Retinal pigment epithelial cell (primary cell): ENCODE measurements at places on chromosomes 16 and 17.

DNA sequence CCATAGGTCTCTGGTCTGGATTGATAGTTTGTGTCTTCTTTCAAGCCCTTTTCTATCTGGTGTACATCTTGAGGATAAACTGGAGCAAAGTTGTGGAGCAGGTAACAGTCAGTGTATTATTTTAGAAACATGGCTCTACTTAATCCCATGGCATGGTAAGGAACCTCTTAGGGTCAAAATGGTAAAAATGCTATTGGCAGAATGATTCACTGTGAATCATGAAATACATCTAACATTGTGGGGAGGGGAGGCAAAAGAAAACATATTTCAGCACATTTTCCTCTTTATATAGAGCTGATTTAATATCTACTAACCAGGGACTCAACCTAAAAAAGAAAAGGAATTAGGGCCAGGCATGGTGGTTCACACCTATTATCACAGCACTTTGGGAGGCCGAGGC is 17.9 kb upstream of the ALDH3A2 start:
- no peak for DNase-seq

- no peak for DNase-seq
Measured at GRCh38 chr17:57444682-57445450, 188.5 kb downstream of the MSI2 start.

DNA sequence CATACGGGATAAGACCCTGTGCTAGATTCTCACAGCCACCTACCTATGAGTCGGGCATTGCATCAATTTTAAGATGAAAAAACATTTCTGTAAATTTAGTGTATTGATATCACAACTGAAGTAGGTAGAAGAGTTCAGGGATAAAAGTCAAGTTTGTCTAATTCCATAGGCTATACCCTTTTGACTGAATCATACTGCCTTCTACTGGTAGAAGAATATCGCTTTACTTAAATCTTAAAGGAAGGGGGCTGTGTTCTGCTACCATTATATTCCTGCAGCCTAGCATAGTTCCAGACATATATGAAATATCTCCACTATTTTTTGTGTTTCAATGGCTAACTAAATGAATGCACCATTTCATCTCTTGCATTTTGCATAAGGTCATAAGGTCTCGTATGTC is 1128.6 kb downstream of the CDH8 start:
- no peak for DNase-seq

GRCh38 chr16:68999114-68999513 is 106.3 kb upstream of the HAS3 start:
- DNase-seq = no peak

- no peak for DNase-seq
Measured at GRCh38 chr17:914561-914960, 65.0 kb downstream of the NXN start.

DNA sequence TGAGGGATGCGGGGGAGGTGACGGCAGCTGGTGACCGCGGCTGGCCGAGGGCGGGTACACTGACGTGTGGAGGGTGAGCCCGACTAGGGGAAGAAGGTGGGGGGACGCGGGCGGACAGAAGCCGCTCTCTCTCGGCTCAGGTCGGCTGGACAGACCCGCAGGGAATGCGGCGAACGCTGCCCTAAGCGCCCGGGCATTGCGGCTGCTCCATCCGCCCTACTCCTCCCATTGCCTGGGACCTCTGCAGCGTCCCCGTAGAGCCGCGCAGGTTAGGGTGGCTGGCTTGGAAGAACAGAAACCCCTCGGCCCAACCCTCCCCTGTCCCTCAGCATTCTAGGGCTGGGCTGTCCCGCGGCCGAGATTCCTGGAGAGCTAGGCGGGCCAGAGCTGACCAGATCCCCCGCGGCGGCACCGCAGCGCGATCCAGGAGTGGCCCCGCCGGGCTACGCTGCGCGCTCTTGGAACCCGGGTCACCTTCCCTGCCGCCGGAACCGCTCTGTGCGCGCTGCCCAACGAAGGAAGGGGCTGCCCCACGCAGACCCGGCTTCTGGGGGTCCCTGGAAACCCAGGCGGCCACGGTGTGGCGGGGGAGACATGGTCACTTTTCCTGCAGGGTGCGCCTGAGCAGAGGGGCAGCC is 3.0 kb downstream of the DLX4 start:
- no peak for DNase-seq

DNA sequence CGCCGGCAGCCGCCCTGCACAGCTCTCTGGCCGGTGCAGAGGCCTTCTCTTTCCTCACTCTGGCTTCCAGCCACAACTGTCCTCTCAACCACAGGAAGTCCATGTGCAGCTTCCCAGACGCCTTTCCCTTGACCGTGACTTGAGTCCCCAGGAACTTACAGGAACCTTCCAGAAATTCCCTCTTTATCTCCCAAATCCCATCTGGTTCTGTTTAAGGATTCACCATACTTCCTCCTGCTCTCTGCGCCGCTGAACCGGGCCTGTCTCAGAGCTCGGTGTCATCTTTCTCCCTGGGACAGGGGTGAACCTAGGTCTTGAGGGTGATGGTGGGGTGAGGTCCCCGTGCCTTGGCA is 65.2 kb upstream of the ZNF469 start:
- no peak for DNase-seq

DNA sequence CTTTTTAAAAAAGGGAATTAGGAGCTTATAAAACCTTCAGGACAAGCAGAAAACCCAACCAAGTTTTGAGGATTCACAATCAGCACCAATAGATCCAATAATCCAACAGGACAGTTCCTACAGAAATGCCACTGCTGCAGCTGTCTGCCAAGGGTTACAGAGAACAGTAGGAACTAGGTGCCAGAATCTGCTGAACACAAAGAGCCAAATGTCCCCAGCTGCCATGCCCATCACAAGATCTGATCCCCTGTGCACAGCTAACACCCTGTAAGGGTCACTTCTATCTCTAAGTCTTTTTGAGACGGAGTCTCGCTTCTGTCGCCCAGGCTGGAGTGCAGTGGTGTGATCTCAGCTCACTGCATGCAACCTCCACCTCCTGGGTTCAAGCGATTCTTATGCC is 262.3 kb downstream of the STX8 start:
- DNase-seq = no peak
